ENCODE measurements at places on chromosomes 1 and 21. TPM values are rescaled to one million over a fixed set of nuclear protein-coding genes. Genes with fewer than 3 reads are reported as not detected.

Gene S100A11
- 504 TPM for total RNA-seq

DNA sequence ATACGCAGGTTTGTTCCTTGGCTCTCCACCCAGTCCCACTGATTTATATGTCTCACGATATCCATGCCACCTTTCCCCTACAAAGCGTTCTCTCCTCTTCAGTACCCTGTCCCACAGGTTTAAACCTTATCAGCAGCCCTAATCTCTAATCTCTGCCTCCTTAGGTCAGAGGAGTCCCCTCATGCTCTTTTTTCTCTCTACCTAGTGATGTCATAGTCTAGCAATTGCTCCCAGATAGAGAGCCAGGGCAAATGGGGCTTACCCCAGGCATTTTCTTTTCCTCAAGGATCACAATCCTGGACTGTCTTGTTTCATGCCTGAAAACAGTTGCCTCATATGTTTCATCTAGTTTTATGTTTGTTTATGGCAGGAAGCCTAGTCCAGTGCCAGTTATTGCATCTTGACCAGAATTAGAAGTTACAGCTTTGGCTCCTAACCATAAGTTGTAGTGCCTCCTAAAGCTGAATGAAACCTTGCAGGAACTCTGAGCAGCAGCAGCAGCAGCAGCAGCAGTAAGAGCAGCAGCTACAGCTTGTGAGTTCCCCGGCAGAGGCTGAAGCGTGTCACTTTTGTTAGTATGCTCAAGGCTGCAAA, 26.7 kb upstream of the TP53BP2 start:
- no peak overlapping the region for H3K4me3 ChIP-seq
- H3K27ac ChIP-seq, result no peak overlapping the region
- peaks cover 33% of the 10 kb centered on the region for H3K27me3 ChIP-seq
- no peaks in the 10 kb centered on the region for H3K4me1 ChIP-seq

DNA sequence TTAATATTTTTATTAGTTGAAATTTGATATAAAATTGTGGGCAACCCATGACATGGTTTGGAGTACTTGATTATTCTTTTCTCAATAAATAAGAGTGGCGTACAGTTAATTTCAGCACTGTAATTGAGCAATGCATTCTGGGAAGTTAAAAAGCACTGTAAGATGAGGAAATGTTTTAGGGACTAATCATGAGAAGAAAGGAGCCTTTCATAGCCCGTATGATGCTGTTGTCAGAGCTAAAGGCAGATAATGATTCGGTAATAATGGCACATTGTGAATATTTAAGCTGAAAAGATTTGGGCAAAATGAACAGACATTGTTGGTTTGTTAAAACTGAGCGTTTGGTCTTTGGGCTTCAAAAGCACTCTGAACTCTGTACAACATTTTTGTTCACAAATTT, 139.3 kb downstream of the NFIA start:
- no peak overlapping the region for H3K4me3 ChIP-seq
- no peak overlapping the region for H3K27ac ChIP-seq
- no peaks in the 10 kb centered on the region for H3K4me1 ChIP-seq

DNA sequence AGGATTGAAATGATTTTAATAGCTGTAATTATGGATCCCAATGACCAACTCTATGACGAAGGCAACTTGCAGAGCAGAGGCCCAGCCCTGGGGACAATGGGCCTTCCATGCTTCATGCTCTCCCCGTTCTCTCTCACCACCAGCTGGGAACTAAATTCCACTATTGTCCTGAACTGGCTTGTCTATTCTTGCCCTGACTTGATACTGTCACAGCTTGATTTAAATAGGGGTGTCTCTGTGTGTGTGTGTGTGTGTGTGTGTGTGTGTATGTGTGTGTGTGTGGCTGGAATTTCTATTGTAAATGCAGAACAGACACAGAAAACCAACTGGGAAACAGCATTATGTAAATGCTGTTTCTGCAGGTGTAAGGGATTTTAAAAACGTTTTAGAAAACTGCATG, 57.0 kb downstream of the SLC22A15 start:
- H3K27ac ChIP-seq, result no peak overlapping the region
- H3K4me3 ChIP-seq, result no peak overlapping the region
- no peaks in the 10 kb centered on the region for H3K4me1 ChIP-seq
- DNase-seq, result no peak

Gene CRP
- total RNA-seq, result not detected

- no peak for DNase-seq
- no peak overlapping the region for H3K27ac ChIP-seq
- H3K4me3 ChIP-seq, result no peak overlapping the region
- no peaks in the 10 kb centered on the region for H3K36me3 ChIP-seq
Measured at GRCh38 chr1:208791456-208791855, 547.3 kb upstream of the PLXNA2 start.

- no peaks in the 10 kb centered on the region for H3K36me3 ChIP-seq
- H3K27ac ChIP-seq, result no peak overlapping the region
- no peak for DNase-seq
- no peak overlapping the region for H3K4me3 ChIP-seq
Measured at GRCh38 chr1:83970114-83970513, 28.8 kb downstream of the TTLL7 start.

Gene DENND2D
- total RNA-seq, result 210 TPM

DNA sequence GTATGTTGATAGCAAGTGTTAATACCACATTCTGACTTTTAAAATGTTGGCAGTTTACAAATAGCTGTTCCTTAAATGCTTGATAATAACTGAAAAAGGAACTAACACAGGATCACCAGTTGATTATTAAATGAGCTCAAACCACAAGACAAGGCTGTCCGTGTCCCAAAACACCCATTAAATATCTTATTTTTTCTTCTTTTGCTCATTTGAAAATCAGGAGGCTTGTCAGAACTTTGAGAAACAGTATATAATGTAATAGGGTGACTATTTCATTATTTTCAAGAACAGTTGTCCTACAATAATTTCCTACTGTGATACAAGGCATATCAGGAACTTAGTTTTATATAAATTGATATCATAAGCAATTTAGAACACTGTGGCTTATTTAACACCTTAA, 2.7 kb downstream of the CDKN2C start:
- H3K36me3 ChIP-seq, result peaks cover 58% of the 10 kb centered on the region
- no peak overlapping the region for H3K27ac ChIP-seq
- peaks cover 39% of the 10 kb centered on the region for H3K4me1 ChIP-seq
- H3K27me3 ChIP-seq, result peaks cover 41% of the 10 kb centered on the region

Gene PCAT6
- 1.9 TPM for total RNA-seq

- H3K27me3 ChIP-seq, result no peaks in the 10 kb centered on the region
- H3K4me1 ChIP-seq, result no peaks in the 10 kb centered on the region
- H3K36me3 ChIP-seq, result no peaks in the 10 kb centered on the region
- H3K27ac ChIP-seq, result no peak overlapping the region
- DNase-seq, result no peak
- H3K4me3 ChIP-seq, result no peak overlapping the region
Measured at GRCh38 chr1:29452463-29453230, 216.3 kb downstream of the PTPRU start.
